Lower lobe of right lung (tissue), 2 donors: ENCODE measurements at places on chromosomes 11 and 22.

- no peak for DNase-seq
These were observed 27.0 kb upstream of the SORL1-AS1 start for GRCh38 chr11:121479698-121480238.

DNA sequence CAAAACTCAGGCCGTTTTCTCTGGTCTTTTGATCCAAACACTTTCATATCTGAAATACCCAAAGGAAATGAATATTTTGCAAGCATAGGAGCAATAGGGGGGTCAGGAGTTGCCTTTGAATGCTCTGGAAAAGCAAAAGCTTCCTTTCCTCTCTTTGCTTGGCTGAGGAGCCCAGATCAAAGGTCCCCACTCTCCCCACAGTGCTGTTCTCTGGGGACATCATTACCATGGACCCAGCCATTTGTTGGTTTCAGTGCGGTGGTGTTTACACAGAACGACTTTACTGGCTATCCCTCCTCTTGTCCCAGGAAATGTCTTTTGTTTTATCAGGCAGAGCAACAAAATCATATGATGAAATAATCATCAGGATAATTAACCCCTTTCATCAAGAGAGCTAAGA, 1089.1 kb downstream of the TBC1D22A start:
- no peak for DNase-seq

DNA sequence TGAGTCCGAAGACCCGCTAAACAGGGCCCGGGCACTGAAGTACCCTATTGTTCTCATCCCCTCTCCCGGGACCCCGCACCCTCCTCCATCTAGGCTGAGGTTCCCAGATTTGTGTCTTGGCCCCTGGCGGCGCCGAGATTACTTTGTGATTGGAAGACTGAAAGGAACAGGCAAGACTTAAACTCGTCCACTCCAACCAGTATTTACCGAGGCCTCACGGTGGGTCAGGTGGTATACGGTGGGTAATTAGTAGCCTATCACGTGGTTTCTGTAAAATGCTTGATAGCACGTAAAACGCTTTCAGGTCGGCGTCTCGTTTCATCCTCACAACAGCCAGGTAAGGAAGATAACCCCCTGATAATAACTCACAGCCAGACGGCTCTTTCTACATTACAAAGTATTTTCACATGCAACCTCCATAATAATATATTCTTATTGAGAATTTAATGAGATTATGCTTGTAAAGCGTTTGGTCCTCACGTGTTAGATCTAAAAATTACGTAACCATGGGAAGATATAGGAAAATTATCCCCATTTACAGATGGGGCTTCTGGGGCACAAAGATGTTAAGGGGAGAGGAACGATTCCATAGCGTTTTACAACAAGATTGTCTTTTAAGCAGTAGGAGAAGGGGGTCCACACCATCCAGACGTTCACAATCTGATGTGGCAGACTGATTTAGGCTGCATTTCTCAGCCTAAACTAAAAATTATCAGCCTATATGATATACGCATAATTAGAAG, 642 bp upstream of the PIK3C2A start:
- no peak for DNase-seq

DNA sequence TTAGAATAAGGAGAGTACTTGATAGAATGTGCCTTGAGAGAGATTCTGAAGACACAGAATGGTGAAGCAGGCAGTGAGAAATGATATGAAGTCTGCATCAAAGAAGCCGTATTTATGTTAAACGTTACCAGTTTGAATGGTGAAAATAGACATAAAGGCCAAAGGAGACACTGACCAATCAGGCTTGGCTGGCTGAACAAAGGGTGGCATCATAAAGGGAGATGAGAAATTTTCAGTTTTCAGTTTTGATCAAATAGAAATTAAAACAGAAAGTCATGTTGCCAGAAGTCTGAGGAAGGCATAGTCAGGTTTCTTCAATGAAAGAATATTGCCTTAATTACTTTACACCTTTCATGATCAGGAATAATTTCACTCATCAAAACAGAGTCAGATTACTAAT, 6.6 kb downstream of the OR51F1 start:
- no peak for DNase-seq

DNA sequence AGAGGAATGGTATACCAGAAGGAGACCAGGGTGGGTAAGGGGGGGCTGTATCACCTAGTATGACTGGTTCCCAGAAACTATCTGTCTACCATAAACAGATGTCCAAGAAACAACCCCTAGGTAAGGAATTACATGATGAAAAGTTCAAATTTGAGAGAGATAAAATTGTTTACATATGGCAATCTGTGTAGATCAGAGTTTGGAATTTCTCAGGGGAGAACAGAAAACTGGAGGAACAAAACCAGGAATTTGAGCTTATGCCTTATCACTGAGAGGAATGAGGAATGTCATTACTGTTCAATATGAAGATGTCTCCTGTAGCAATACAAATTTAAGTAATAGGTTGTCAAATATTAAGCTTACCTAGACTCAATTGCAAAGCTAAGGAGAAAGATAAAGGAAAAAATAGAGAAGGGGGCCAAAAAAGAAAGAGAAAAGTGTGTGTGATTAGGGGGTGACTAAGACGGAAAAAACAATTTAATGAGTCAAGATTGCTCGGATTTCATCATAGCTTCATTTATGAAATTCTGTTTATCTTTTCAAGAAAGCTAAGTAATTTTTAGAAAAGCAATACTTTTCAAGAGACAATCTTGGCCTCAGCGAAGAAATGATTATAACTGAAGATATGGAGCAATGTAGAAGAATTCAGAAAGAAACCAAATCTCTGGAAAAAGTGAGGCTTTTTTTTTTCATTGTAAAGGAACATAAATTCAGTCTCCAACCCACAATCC, 117.8 kb downstream of the APOL5 start:
- no peak for DNase-seq

DNA sequence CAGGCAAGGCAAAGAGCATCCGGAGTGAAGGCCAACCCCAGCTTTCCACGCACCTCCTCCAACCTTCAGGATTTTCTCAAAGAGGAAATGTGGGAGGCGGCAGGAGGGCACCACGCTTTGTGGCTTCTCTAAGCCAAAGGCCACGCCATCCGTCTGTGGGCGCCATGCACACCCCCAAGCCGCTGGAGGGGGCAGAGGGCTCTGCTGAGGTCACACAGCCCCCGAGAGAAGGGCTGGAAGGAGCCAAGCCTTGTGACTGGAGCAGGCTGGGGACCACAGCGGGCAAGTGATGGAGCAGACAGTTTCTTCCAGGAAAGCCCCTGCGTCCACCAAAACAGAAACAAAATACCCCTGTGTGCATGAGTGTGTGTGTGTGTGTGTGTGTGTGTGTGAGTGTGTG, 527.4 kb downstream of the BRD1 start:
- no peak for DNase-seq

DNA sequence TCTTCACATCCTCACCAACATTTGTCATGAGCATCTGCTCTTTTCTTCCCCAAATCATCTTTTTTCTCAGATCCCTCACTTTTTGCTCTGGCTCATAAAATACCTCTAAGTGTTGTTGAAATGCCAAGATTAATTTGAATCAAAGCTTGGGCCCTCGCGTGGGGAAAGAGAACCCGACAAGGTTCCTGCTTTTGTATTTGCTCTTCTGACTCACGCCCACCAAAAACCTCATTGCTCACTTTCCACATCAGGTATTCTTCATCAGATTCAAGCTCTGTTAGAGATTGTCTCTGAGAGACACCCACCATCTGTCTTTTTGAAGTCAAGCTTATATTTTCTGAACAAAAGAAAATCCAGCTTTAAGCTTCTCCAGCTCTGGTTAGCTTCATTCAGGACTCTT, 52.9 kb upstream of the FBXO3 start:
- DNase-seq: no peak

- no peak for DNase-seq
These were observed 167.2 kb downstream of the TRIM29 start for GRCh38 chr11:119970555-119971304.

- DNase-seq: peak; percentile 65
These were observed 42.0 kb downstream of the FAM83F start for GRCh38 chr22:40036591-40037225.
